ENCODE measurements at places on chromosomes 12 and 14. TPM values are rescaled to one million over a fixed set of nuclear protein-coding genes. Genes with fewer than 3 reads are reported as not detected.

Gene HOXC13
- total RNA-seq = not detected

Gene TAS2R20
- total RNA-seq = 1.3 TPM

Gene TAS2R9
- total RNA-seq = not detected

Gene PUS7L
- 11.6 TPM for total RNA-seq

Gene CD163
- total RNA-seq = 525 TPM

Gene CIROP
- total RNA-seq = not detected

Gene MDP1
- 13.3 TPM for total RNA-seq

Gene ASCL1
- 0.15 TPM for total RNA-seq

Gene NUDT14
- total RNA-seq = 54.5 TPM

GRCh38 chr12:120996133-120996746 lies 17.9 kb downstream of the HNF1A start:
- DNase-seq = peak; percentile 34

- DNase-seq = no peak
Measured at GRCh38 chr14:93879362-93879983, 47.7 kb upstream of the FAM181A start.

DNA sequence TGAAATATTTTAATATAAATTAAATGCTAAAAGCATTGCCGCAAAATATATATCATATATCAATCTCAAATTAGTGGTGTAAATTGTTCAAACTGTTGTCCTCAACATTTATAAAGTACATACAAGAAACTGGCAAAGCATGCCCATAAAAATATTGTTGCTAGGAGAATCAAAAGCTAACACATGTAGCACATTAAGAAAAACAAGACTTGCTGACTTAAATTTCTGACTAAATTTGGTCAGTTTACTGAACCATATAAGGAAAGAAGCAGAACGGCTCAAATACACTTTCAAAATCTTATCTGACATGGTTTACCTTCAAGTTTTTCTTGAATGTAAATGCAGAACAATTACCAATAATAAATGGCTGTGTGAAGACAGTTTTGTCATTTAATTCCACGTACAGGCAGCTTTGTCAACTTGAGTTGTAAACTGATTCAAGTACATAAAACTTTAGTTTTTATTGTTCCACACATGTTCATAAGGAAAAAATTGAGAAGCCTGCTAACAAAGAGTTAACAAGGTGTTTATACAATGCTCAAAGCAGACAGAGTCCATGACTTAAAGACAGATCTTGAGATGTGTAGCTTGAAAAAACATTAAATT lies 50.4 kb downstream of the PPP1R12A start:
- no peak for DNase-seq

GRCh38 chr12:32549675-32550079 lies 129.4 kb upstream of the DNM1L start:
- no peak for DNase-seq

DNA sequence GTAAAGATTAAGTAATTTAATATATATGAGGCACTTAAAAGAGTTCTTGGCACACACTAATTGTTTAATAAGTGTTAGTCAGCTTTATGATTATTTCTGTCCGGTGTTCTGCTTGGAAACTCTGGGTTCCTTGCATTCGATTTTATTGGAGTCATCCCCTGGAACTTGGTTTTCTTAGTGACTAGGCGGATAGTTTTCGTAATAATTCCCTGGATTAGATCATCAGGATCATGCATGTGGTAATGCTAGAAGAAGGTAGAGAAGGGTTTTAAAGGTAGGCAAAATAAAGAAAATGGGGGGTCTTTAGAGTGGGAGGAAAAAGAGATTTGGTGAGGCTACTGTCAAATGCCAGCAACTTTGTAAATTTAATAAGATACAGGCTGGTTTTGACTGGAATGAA lies 88.4 kb downstream of the MYF5 start:
- no peak for DNase-seq

GRCh38 chr12:116471544-116471943 lies 87.6 kb upstream of the MAP1LC3B2 start:
- no peak for DNase-seq

DNA sequence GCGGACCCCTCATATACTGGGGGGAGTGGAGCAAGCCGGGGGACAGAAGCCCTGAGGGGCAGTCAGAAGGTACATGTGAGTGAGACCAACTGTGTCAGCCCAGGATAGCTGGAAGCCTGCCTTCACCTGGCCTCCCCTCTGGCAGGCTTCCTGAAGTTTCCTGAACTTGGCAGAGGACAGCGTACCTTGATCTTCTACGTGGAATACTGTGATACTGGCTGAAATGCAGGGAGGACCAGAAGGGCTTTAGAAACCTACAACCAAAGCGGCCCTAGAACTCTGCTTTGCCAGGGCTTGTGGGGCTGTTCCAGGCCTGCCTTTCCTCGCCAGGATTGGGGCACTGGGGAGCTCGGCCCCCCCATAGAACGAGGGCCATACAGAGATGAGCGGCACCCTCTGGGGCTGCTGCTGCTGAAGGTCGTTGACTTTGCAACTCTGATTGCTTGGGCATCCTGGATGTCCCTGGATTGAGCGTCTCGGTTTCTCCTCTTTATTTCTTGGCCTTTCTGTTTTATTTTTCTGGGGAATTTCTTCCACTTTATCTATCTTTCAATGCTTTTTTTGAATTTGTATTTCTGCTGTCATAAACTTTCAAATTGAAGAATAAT lies 66.5 kb downstream of the SLC25A47 start:
- DNase-seq = no peak

GRCh38 chr12:131348231-131348630 lies 362.7 kb upstream of the SFSWAP start:
- no peak for DNase-seq

DNA sequence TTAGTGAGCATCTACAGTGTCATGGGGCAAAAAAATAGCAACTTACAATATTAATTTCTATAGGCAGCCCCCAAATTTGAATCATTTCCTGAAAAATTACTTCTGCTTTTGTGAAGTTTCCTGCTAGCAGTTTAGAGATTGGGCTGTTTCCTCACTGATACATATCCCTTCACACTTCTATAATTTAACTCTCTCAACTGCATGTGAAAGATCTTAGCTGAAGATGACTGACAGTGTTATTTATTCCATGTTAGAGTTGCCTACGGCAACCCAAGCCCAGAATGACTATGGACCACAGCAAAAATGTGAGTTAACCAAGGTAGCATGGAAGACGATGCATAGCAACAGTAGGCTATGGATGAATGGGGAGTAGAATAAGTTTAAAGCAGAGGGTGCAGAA lies at the start of gene KLRG1:
TSS of gene KLRG1 (plus strand) at position 134 of the 400 bp plus-strand sequence. CDS start at position 224, 90 bp downstream.
- no peak for DNase-seq

DNA sequence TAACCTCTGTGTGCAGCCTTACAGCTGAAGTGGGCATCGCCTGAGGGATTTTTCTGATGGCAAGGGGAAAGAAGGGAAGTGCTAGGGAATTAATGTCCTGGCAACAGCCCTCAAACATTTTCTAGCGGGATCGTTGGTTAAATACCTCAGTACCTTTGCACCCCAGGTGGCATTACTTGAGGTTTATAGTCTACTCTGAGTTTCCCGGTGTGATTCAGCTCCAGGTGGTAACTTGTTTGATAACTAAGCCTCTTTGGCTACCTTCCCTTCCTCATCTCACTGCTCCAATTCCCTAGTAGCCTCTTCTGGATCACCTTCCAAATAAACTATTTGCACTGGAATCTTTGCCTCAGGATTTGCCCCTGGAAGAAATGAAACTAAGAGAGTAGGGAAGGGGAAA lies 237.0 kb upstream of the SSTR1 start:
- no peak for DNase-seq

DNA sequence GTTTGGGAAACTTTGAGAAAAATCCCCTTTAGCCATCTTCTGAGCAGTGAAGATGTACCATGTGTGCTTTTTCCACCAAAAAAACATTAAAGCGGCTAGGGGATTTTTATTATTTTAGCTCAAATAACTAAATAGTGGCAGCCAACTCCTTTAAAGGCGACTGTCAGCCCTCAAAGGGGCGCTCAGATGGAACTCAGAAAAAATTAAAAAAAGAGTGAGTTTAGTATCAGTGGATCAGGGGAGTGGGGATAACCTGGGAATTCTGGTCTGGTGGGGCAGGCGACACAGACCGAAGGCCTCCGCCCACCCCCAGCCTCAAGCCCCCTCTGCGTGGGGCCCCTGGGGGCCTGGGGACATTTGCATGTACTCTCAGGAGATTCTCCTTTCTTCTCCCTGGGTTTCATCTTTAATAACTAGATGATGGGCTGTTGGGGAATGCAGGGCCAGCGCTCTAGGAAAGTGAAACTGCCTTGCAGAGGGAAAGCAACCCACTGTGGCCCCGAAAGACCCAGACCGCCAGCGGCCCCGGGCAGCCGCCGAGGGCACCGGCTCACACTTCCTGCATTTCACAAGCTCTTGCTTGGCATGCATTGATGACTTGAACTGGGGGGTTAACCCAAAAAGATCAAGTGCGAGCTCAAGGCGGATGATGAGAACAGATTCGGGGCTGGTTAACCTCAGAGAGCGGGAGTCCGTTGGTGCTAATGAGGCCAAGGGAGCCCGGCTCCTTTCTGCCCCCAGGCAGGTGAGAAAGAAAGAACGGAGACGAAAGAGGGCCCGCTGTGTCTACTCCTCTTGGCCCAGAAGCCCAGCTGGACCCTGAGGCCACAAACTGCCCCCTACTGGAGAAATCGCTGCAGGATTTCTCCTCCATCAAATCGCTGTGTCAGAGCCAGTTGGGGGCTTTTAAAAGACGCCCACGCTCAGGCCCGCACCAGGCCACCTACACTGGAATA lies 7.3 kb upstream of the BATF start:
- DNase-seq = peak; percentile 64

- no peak for DNase-seq
Measured at GRCh38 chr12:47385653-47386052, 305.9 kb upstream of the AMIGO2 start.

DNA sequence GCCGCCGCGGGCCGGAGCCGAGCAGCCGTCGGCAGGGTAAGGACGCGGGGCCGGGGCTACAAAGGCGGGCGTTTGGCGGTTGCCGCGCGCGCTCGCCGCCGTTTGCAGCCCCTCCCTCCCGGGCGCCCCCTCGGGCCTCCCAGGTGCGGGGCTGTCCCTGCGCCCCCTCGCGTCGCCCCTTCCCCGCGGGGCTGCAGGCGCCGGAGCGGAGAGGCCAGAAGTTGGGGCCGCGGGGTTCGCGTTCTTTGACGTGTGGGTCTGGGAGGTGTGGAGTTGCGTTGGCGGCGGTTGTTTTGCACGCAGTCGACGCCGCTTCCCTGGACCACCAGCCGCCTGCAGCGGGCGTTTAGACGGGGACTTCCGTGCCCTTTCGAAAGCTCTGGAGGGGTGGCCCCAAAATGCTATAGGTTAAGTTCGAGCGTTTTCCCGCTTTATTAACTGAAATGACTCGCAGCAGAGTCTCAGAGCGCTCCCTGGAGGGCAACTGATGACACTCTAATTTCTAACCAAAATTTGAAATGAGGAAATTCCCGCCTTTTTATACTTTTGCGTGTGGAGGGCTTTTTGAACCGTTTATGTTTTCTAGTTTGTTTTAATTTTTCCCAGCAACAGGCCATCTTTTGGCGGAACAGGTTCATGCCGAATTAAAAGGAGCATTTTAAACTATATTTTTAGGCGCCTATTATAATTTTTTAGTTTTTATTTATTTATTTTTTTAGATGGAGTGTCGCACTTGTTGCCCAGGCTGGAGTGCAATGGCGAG lies 902 bp downstream of the TMPO start:
- peak; percentile 69 for DNase-seq

GRCh38 chr12:83172441-83172840 lies 485.7 kb downstream of the TMTC2 start:
- DNase-seq = no peak

- no peak for DNase-seq
Measured at GRCh38 chr14:33692762-33693161, 258.1 kb downstream of the EGLN3 start.

DNA sequence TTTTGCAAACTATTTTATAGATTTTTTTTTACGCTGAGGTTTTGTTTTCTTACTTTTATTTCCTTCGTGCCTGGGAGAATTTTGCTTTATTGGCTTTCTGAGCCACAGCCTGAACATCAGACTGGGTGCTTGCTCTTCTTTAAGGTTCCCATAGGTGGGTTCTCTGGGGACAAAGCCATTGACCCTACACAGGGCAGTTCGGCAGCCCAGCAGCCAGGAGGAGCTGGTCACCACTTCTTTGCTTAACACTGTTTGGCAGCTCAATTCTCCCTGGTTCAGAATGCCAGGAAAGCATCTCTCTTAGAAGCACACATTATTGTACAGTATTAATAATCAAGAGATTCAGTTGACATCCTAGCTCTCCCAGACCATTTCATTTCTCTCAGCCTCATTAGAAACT lies 140.8 kb upstream of the NEDD1 start:
- no peak for DNase-seq

DNA sequence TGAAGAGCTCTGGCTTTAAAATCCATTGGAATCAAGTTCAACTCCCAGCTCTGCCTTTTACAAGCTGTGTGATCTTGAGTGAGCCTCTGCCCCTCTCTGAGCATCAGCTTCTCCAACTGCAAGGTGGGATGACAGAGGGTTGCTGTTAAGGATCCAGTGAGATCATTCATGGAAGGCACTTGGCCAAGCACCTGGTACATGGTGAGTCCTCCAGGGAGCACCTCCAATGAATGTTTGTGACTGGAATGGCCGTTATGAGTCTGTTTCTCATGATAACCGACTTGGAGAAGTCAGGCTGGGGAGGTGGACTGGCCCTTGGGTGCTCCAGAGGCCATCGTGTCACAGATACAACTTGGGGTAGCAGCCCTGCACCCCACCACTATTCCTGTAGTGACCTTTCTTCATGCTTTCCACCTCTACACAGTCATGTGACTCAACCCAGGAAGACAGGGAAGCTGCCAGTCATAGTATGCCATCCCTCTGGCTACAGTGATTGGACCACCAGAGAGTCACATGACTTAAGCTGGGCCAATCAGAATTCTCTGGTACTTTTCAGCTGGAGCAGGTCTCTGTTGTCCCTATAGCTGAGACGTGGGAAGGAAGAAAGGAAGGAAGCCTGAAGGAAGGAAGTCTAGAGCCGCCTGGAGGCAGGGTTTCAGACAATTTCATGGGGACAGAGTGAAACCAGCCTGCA lies 146.5 kb upstream of the MYL2 start:
- no peak for DNase-seq

GRCh38 chr12:102009796-102010195 lies 52.0 kb downstream of the WASHC3 start:
- no peak for DNase-seq

DNA sequence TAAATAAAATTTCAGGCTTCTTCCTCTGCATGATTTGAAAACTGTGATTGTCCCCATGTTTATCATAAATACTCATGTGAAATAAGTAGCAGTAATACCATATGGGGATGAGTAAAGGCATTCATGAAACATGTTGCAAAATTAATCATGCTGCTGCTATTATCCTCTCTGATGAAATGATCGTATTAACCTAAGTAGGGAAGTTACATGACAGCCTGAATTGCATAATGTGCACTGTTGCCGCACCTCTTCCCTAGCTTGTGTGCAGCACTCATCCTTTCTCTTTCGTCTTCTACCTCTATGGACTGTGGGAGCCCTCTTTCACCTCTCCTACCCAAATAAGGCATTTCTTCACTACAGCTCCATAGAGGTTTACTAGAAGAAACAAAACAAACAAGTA lies 367.6 kb downstream of the SOX5 start:
- no peak for DNase-seq

- no peak for DNase-seq
Measured at GRCh38 chr14:104342435-104343293, 204.3 kb downstream of the KIF26A start.

- no peak for DNase-seq
Measured at GRCh38 chr12:77339610-77340009, 274.2 kb upstream of the E2F7 start.
